ENCODE measurements at places on chromosomes 4 and X.

GRCh38 chr4:125650557-125650956 is 335.8 kb downstream of the FAT4 start:
- DNase-seq, result no peak

DNA sequence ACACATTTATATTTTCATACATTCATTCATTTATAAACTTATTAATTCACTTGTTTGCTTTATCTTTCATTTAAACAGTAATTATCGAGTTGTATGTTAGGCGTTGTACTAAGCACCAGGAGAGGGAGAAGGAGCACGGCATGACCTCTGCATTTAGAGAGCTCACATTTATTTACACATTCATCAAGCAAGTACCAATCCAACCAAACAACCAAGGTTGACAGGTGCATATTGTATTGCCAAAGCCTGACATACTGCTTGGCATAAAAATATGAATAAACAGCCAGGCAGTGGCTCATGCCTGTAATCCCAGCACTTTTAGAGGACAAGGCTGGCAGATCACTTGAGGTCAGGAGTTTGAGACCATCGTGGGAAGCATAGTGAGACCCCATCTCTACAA is 37.0 kb upstream of the CLNK start:
- no peak for DNase-seq

DNA sequence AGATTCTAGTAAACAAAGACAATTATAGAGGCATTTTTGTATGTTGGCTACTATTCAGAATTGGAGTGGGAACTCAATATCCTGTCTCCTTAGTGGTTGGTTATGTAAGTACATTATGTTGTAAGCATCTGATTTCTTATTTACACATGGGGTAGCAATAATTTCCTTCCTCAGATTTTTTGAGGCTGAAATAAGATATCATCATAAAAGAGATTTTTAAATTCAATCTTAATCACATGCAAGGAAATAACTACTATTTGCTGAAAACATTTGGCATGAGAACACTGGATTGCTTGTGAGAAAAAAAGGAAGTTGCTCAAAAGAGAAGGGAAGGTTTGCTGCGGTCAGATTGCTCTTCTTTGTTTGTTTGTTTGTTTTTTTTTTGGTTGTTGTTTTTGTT is 437.7 kb upstream of the HS3ST1 start:
- no peak for DNase-seq

DNA sequence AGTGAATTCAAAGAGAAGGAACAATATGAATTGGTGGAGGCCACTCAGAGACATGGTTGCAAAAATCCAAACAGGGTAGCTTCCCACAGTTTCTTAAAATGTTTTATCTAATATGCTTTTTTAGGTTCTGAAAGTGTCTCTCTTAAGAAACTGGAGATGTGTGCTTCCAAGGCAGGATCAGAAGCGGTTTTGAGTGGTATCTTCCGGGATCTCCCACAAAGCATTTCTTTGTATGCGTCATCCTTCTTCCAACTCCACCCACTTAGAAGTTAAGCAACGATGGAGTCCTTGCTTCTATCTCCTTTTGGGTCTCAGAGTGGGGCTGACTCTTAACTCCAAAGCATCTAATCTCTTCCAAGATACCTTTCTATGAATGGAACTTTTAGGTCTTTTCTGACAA is 196.7 kb downstream of the MID1 start:
- DNase-seq, result no peak

GRCh38 chr4:68960294-68961163 is 8.9 kb upstream of the UGT2A3 start:
- DNase-seq, result no peak

GRCh38 chrX:143002206-143002605 is 23.5 kb upstream of the SPANXN4 start:
- DNase-seq, result no peak

GRCh38 chrX:46624090-46624786 is 50.7 kb downstream of the CHST7 start:
- no peak for DNase-seq

GRCh38 chr4:176741253-176741652 is 51.5 kb downstream of the VEGFC start:
- DNase-seq, result no peak

DNA sequence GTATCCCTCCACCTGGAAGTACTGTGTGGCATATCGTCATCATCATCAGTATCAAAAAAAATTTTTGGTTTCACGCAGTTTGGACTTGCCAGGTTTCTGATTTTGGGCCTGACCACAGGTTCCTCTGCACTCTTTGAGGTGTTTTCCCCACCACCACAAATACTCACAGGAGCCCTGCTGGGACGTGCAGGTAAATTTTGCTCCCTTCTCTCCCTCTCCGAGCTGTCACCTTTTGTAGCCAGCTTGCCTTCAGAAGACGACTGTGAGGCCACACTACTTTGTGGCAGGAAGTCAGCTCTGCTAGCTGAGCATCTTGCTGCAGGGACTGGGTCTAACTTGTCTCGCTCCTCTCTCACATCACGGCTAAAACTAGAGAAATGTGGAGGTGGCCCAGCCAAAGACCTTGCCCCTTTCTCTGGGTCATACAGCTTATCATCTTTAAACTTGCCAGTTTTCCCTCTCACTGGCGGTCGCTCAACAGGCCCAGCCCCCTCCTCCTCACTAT is 2.8 kb downstream of the PJA1 start:
- no peak for DNase-seq

DNA sequence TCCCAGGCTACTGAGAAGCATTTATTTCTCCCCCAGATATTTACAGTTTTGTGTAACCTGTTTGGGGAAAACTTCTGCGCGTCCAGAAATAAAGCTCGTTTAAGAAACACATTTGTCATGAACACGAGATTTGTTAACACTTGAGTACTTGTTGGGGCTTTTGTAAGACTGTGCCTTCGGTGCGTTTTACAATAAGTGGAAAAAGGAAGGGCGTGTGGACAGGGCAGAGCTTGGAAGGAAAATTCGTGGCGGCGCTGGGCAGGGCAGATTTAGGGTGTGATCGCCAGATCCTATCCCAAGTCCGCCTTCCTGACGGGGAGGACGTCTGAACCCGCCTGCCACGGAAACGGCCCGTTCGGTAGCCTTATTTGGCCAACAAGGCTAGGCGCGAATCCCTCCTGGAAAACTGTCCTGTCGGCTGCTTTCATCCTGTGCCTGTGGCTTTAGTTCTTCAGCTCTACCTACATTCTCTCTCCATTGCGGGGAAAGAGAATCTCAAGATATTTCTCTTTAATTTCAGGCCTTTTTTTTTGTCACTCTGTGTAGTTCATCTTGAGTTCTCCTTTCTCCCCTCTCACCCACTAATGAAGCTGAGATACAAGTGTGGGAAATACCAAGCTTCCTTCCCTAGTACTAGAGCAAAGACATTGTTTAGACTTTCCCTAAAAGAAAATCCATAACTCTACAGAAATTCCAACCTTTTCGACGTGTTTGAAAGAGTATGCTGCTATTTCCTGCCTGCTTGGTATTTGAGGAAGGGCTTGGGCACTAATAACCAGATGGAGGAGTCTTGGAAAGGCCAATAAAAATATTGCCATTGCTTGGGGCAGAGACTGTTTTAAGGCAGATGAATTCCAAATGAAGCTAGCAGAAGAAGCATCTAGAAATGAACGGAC is 982 bp downstream of the PDLIM5 start:
- no peak for DNase-seq

- DNase-seq, result no peak
Measured at GRCh38 chr4:184807797-184808712, 17.7 kb downstream of the ACSL1 start.

DNA sequence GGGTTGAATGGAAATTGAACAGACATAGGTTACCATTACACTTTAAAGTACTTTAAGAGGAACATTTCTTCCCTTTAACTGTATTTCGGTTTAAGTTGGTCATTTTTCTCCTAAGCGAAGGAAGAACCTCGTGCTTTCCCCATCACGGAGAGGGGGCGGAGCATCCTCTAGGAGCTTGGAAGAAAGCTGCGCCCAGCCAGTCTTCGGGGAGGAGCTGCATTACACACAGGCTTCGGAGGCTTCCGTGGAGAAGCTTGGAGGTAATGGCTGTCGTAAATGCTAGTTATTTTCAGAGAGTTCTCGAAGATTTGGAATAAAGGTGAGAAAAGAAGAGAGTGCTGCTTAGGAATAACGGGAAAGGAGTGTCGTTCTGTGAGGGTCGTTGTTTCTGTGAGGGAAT is at the start of gene PWWP3B:
TSS of gene PWWP3B (plus strand) at position 199 of the 400 bp plus-strand sequence. CDS start 37,128 bp downstream, outside the sequence.
- DNase-seq, result no peak

GRCh38 chrX:56000174-56000573 is 232.0 kb upstream of the KLF8 start:
- DNase-seq, result no peak

Data from central memory CD4-positive, alpha-beta T cell (primary cell).